ENCODE measurements at places on chromosomes 7 and 10.

- DNase-seq = no peak
These were observed 113.7 kb downstream of the ARL4A start for GRCh38 chr7:12801107-12801506.

GRCh38 chr10:97873569-97873968 lies 23.9 kb downstream of the GOLGA7B start:
- no peak for DNase-seq

GRCh38 chr7:51069411-51070083 lies 247.1 kb downstream of the COBL start:
- DNase-seq = no peak

- DNase-seq = no peak
These were observed 51.6 kb upstream of the CREB5 start for GRCh38 chr7:28360739-28361138.

- DNase-seq = no peak
These were observed 187.4 kb upstream of the NRP1 start for GRCh38 chr10:33521904-33522303.

GRCh38 chr10:117391436-117392205 lies 16.4 kb upstream of the PDZD8 start:
- DNase-seq = peak; percentile 75

DNA sequence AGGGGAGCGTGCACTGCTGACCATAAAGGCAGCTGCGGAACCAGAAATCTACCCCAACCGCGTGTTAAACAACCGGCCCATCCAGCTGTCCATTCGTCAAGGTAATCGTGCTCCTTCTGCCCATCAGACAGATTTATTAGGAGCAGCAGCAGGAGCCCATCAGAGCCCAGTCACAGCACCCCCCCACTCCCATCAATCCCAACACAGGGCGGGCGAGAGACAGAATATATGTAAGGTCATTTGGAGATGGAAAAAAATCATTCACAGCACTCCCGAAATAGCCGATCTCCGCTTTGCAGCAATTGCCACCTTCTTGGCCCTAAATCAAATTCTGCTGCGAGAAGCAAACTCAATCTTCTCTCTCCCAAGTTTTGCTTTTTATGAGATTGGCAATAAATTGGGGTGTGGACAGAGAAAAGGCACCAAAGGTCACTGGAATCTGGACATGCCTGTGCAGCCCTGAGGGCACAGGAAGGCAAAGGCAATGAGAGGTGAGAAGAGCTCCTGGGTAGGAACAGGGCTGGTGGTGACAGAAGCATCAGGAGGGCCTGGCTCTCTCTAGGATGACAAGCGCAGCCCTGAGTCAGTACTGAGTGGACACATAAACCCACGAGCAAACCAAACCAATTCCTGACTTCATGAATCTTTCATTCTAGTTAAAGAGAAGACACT lies 145.0 kb upstream of the ZMIZ1 start:
- no peak for DNase-seq

GRCh38 chr10:106830471-106830870 lies 334.0 kb downstream of the SORCS1 start:
- DNase-seq = no peak

- peak; percentile 76 for DNase-seq
These were observed 21.2 kb downstream of the ZMIZ2 start for GRCh38 chr7:44769776-44770294.

DNA sequence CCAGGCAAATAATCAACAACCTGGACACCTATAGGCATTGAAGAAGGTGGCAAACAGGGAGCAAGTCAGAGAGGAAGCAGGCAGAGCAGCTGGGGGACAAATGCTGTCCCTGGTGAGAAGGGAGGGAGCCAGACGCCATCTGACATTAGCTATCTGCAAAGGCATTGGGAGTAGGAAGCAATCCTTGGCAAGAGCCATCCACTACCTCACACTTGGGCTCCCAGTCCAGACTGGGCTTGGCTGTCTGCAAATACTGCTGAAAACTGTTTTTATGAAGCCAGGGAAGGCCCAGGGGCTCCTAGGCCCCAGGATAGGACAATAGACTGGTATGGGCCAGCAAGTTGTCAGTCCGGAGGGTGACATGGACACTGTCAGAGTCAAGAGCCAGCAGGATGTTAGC lies 132.5 kb downstream of the SORBS1 start:
- DNase-seq = no peak

- DNase-seq = no peak
These were observed 24.6 kb upstream of the GNAT3 start for GRCh38 chr7:80536426-80536825.

GRCh38 chr7:95881597-95881996 lies 109.2 kb downstream of the DYNC1I1 start:
- no peak for DNase-seq

DNA sequence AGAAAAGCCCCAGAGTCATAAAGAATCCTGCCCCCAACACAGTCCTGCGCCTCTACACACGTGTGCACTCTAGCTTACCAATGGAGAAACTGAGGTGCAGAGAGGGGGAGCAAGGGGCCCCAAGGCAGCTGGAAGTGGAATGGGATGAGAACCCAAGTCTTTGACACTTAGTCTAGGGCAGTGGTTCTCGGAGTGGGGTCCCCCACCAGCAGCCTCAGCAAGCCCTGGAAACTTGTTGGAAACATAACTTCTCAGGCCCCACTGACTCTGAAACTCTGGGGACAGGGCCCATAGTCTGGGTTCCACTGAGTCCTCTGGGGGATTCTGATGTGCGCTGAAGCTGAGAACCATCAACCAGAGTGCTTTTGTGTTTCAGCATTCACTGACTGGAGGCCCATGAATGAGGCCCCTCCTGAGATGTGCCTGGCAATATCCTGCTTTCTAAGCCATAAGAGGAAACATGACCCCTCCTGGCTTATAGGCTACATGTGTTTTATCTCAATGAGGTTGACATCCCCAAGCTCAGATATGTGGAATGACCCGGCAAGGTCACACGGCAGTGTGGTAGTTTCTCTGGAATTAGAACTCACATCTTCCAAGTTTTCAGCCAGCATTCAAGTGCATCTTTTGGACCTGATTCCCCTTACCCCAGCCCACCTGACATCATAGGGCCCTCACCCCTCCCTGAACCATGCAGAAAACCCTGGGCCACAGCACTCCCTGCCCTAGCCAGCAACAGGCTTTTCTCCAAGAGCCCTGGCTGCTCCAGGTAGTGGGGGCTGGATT lies 147.3 kb upstream of the PCBD1 start:
- no peak for DNase-seq

GRCh38 chr10:13072339-13072738 lies 27.6 kb upstream of the OPTN start:
- no peak for DNase-seq

DNA sequence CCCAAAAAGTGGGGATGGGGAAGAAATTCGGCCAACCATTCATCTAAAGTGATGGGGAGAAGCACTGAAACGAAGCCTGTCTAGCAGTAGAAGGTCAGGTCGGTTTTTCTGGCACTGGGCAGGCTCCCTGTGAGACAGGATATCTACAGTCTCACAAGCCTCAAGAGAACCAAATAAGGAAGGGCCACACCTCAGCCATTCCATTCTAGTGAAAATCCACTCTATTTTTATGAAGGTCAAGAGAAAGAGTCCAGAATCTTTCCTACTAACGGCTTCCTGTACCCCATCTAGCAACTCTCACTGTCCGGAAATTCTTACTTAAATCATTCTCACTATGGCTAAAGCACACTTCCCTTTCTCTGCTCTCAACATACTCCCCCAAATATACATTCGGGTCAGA lies 267.1 kb downstream of the PRPF18 start:
- peak; percentile 64 for DNase-seq

DNA sequence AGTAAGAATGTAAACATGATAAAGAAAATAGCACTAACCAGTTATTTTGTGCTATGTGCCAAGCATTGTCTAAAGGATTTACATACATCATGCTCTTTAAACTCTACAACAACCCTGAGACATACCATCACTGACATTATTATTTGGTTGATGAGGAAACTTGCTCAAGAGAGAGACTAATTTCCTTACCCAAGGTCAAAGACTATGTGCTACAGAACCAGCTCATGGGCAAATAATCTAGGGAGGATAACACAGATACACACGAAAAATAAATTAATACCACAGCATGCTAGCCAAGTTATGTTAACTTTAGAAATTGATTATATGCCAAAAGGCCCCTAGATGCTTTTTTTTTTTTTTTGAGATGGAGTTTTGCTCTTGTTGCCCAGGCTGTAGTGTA lies 2.7 kb downstream of the ANKRD16 start:
- no peak for DNase-seq

DNA sequence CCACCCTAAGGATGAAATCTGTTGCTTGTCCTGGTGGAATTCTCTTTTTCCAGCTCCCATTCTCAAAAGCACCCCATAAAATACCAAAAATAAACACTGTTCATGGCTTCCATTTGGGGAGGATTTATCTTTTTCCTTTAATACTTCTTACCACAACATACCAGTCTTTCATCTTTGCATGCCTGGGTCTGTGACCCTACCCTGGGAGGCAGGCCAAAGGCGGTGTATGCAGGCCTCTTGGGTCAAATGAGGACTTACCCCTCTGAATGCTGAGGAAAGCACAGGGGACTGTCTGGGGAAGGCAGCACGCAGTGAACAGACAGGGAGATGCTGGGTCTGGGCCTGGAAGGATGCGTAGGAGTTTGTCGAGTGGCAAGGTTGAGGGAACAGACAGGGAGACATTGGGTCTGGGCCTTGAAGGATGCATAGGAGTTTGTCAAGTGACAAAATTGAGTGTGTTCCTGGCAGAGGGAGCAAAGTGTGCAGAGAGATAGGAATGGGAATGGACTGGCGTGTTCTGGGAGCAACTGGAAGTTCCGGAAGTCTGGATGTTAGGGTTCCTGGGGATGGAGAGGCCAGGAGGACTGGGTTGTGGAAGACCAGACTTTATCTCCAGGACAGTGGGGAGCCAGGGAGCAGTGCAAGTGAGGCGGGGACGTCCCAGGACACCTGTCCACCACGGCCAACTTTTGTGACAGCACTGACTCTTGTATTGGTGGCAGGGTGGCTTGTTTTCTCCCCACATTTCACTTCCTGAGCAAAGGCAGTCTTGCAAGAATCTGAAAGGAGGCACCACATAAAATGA lies 40.8 kb downstream of the MYL10 start:
- no peak for DNase-seq

DNA sequence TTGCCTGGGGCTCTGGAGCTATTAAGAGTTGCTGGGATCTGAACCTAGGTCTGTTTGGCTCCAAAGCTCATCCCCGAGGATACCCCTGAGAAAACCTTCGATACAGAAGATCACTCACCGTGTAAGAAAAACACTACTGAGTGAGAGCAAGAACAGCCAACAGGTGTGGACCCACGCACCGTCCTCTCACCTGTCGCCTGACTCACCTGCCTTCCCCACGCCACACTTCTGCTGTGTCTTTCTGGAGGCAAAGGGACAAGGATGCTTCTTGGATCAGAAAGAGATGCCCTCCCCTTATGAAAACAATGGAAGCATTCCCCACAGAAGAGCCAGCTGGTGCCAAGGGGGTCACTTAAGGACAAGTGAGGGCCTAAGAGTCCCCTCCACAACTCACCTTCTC lies 46.7 kb downstream of the COL13A1 start:
- no peak for DNase-seq

DNA sequence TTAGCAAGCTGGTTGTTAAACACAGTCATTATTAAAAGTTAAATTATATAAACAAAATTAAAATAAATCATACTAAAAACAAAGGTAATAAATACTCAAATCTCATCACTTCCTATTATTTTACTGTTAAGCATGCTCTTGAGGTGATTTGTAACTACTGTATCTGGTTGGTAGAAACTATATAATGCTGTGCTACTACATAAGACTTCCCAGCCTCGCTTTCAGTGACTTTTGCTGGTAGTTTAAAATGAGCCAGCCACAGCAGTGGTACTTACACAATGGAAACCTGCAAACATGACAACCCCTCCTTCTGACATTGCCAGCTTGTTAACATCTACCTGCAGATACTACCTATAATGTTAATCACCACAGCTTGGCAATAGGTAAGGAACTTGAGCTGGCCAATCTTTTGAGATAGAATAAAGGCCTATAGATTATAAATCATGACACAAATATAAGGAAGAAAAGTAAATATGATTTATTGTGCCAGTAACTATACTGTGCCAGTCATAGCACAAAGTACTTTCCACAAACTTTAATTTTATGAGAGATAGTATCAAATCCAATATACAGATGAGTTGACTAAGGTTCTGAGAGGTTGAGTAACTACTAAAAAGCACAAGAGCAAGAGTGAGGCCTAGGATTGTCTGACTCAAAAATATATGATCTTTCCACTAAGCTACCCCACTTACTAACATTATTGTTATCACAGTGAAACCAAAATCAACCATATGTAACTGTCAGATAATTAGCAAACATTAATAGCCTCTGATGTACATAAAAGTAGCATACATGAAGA lies 181.1 kb upstream of the ASAH2 start:
- no peak for DNase-seq

GRCh38 chr7:131735101-131735500 lies 178.7 kb upstream of the PODXL start:
- peak; percentile 8 for DNase-seq

- no peak for DNase-seq
These were observed 113.1 kb downstream of the RNF32 start for GRCh38 chr7:156753630-156754029.

DNA sequence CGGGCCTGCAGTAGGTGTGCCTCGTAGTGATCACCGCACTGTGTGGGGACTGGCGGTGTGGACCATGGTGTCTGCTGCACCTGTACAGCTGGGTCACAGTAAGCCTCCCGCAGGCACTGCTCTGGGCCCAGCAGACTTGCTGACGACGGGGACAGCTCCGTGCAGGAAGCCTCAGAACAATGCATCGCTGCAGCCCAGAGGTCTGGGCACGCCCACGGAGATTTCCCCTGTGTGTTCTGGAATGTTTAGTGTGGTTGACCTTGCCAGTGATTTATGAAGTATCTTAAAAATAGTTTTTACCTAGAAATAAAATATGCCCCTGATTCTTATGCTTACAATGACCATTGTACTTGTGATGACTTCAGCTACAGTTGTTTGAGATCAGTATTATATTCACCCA lies 59.1 kb upstream of the ZNF32 start:
- peak; percentile 27 for DNase-seq

- DNase-seq = peak; percentile 22
These were observed 41.2 kb upstream of the SDK1 start for GRCh38 chr7:3259711-3260400.

GRCh38 chr7:73703757-73704639 lies 15.5 kb downstream of the STX1A start:
- peak; percentile 81 for DNase-seq

- peak; percentile 66 for DNase-seq
These were observed 35.1 kb downstream of the SMNDC1 start for GRCh38 chr10:110269374-110270318.

GRCh38 chr10:89173075-89173474 lies 34.0 kb downstream of the CH25H start:
- no peak for DNase-seq

- no peak for DNase-seq
These were observed 64.6 kb upstream of the MACROH2A2 start for GRCh38 chr10:69988094-69988493.

- DNase-seq = peak; percentile 79
These were observed 16.8 kb downstream of the DOCK1 start for GRCh38 chr10:126921974-126922525.

DNA sequence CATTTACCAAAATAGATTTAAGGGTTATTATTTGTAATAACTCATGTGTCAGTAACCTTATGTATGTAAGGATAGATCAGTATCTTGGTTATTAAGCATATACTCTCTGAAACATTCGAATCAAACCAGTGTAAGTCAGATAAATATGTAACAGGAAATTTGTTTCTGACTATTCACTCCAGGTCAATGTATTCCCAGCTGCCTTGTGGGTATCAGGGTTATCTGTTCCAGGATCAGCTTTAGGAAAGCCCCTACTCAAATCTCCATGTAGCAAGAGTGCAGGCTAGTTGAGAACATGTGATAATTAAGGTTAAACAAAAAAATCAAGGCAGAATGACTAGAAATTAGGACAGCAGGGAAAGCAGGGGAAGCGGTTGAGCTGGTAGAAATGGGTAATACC lies 201.7 kb downstream of the AUTS2 start:
- DNase-seq = no peak

Measured in choroid plexus epithelial cell (primary cell).